Stimulated activated CD8-positive, alpha-beta memory T cell treated with anti-CD3 and anti-CD28 coated beads, Interleukin-2, amount 100 ng/mL, for 1 hour (primary cell): ENCODE measurements at places on chromosomes 1 and 21.

GRCh38 chr1:236354330-236355147 lies 39.5 kb upstream of the EDARADD start:
- no peak for DNase-seq

- no peak for DNase-seq
Observed at GRCh38 chr1:153552335-153552734, 3.3 kb upstream of the S100A3 start.

DNA sequence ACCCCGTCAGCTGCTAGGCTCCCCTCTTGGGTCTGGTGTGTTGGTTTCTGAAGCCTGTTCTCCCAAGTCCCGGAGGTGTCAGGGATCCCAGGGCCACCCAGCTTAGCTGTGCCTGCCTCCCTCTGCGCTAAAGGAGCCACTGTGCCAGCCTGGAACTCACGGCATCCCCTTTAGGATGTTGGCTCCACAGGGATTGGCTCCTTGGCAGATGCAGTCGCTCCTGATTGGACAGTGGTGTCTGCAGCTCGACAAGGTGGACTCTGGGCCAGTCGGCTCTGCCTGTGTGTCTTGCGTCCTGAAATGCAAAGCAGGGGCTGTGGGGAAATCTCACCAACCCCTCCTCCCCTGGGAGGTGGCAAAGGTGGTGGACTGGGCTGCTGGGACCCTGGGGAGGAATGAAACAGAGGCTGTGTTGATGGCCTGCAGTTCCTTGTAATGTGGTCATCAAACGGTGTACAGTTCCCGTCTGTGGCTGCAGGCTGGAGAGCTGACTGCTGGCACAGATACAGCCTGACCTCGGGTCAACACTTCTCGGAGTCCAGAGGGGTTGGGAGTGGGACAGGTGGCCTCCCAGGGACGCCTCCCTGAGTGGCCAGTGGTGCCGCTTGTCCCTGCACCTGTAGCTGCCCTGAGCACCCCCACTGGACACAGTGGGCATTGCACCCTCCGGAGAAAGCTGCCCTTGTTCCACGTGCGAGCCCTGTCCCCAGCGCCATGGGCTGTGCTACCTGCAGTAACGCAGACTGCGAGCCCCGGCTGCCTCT lies 11.5 kb upstream of the KCNAB2 start:
- DNase-seq: no peak

- no peak for DNase-seq
Observed at GRCh38 chr1:205442051-205442725, 13.7 kb downstream of the BLACAT1 start.

GRCh38 chr1:36123356-36123755 lies 1.7 kb downstream of the COL8A2 start:
- no peak for DNase-seq

DNA sequence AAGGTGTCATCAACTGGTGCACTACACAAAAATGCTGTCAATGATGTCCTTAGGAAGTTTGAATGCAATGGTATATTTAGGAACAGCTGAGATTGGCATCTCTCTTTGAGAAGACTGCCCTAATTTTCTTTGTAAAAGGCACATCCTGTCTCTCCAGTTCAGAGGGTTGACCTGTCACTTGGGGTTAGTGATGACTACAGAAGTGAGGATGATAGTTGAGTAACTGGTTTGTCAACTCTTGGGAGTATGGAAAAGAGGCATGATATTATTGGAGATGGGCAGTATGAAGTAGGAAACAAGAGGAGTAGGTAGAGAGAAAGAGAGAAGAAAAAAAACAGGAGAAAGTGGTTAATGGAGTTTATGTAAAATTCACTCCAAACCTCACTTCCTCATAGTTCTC lies 40.4 kb upstream of the PIGC start:
- DNase-seq: no peak

- DNase-seq: no peak
Observed at GRCh38 chr1:96996001-96996400, 274.4 kb downstream of the PTBP2 start.

DNA sequence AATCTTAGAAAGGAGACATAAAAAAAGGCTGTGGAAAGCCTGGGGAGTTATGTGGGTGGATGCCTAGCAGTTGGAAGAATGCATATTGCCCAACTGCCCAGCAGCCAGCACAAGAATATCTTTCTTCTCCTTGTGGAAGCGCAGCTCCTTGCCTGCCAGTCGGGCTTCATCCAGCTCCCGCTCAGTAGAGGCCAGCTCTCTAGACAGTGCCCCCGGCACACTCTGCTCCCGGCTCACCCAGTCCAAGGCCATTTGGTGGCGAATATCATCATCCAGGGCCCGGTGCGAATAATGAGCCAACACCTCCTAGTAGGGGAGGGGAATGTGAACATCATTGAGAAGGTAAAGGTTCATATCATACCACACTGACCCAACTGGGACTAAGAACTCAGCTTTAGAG lies 9.0 kb upstream of the RBM8A start:
- no peak for DNase-seq

DNA sequence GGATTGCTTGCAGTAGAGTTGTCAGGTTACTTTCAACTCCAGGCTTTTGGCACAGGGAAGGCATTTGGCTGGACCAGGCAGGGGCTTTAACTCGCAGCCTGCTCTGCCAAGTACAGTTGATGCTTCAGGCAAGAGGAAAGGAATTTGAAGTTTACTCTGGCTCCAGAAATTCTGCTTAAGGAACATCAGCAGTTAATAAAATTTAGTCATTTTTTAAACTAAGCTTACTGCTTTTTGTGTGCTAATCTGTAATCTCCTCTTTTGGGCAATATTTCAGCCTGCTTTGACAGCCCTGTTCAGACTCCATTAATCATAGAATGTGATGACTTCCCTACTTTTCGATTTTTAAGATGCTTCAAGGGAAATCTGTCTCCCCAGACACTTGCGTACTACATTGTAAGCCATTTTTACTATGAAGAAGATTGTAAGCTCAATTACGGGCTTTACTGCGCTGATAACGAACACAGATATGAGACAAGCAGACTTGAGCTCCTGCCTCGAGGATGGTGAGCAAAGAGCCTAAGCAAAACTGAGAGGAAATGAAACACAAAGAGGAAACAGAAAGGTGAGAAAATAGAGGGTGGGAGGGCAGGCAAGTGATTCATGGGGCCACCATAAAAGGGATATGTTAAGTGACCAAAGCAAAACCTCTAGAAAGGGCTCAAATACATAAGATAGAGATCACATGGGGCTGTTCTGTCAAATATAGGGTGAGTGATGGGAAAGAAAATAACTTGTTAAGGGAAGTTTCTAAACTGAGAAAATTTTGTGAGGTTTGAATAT lies 76.6 kb upstream of the VAV3 start:
- no peak for DNase-seq

DNA sequence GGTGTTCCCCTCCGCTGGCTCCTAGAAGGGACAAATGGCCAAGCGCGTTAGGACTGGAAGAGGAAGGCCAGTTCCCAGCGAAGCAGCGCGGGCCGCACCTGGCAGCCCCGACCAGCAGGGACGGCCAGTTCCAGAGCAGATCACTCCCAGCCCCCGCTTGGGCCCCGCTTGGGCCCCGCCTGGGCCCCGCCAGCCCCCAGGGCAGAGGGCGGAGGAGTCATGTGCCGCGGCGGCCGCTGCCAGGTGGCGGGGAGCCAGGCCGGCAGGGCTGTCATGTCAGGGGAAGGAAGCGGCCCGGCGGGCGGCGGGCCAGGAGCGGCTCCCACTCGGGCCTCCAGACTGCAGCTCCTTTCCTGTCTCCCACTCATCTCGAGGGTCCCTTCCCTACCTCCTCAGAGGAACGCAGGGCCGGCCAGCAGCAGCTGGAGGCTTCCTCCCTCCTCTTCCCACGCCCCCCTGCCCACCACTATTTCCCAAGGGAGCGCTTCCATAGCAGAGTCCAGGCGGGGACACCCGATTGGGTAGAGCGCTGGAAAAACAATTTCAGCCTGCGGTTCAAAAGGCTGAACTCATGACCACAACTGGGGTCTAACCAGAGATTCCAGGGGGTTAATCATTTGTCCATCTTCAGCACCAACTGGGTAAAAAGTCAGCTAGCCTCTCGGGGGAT lies 16.5 kb downstream of the ZNF697 start:
- DNase-seq: no peak

DNA sequence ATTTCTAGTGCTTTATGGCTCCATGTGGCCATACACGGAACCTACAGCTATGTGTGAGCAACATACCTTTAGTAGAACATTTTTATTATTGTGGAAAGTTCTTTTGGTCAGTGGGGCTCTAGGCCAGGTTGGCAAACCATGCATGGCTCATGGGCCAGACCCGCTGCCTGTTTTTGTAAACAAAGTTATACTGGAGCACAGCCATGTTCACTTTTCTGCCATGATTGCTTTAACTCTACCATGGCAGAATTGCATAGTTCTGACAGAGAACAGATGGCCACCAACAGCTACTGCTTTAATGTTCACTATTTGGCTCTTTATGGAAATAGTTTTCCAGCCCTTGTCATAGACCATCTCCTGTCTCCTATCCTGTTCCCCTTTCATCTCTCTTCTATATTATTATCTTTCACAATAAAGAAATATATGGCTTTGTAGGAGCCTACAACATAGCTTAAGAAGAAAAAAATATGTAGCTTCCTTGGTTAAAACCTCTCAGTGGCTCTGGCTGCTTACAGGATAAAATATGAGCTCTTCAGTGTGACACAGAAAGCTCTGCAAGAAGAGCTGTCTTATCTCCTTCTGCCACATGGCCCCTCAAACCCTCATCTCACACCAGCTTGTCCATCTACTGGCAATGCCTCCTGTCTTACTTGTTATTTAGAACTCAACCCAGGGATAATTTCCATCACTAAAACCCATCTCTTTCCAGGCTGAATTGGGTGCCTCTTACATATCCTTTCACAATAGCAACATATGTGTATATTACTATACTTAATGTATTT lies 54.6 kb upstream of the RWDD3 start:
- no peak for DNase-seq

DNA sequence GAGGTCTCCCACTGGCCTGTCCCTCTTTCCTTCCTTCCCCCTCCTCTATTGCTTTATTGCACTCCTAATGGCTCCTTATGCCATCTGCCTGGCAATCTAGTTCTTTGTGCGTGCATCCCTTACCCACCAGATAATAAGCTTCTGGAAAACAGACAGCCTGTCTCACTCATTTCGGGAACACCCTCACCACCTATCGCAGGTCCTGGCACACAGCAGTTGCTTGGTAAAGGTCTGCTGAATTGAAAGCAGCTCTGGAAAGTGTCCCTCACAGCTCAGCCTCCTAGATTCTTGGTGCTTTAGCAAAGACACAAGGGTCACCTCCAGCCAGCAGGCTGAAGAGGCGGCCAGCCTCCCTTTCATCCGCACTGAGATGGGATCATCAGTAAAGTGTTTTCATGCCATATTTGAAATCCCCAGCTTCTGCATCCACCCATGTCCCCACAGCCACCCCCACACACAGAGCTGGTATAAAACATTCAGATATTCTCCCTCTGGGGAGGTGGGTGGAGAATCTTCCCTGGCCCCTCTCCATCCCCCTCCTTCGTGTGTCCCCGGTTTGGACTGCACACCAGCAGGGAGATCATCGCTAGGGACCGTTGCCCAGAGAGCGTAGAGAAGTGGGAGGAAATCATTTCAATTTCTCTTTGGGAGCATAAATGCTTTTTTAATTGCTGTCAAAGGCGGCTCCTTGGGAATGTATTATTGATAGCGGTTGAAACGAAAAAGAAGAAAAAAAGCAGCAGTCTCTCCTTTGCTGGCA lies 29.1 kb upstream of the ATP2B4 start:
- DNase-seq: no peak

- no peak for DNase-seq
Observed at GRCh38 chr1:41560931-41561330, 76.4 kb upstream of the EDN2 start.

- no peak for DNase-seq
Observed at GRCh38 chr1:119331915-119332314, 36.7 kb upstream of the HAO2 start.

DNA sequence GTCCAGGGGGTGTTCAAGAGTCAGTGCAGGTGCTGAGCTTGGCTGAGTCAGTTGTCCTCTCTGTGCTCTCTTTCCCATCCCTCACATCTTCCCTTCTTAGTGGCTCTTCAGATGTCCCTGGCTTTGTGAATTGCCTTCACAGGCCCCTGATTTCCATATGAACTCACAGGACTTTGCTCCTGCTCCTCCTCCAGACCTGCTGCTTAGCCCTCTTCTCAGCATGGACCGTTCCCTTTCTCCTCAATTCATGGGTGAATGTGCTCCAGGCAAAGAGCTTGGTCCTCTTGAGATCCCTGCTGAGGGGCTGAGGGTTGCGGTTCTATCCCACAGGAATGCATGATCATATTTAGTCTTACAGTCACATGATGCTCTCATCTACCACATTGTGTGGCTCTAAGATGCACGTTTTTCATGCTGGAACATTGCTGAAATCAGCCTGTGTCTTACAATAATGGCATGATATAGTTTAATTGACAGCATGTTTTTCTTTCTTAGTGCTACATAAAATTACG lies 30.5 kb downstream of the CACNA1E start:
- DNase-seq: no peak

DNA sequence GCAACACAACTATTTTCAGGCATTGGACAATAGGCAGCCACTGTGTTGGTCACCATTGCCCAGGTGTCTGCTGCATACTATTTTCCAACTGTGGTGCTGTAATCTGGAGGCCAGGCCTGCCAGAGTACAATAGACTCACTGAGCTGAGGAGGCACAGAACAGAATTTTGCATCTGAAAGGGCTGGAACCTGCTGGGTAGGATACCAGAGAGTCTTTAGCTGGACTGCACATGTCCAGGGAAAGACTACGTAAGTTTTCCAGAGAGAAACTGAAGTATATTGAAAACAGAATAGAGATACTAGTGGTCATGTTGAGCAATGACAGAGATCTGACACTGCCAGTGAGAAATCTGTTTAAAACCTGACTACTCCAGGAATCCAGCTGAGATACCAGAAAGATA lies 200.8 kb downstream of the RASAL2 start:
- no peak for DNase-seq

- DNase-seq: no peak
Observed at GRCh38 chr1:31981456-31981839, 32.2 kb upstream of the KHDRBS1 start.

- DNase-seq: no peak
Observed at GRCh38 chr1:28900562-28900961, 13.8 kb upstream of the EPB41 start.

- no peak for DNase-seq
Observed at GRCh38 chr1:162161916-162162550, 92.5 kb downstream of the NOS1AP start.

- no peak for DNase-seq
Observed at GRCh38 chr1:21621761-21622436, 47.3 kb downstream of the RAP1GAP start.

GRCh38 chr1:13749543-13750341 lies 49.8 kb downstream of the PRDM2 start:
- no peak for DNase-seq

- DNase-seq: no peak
Observed at GRCh38 chr1:201369209-201369608, 8.3 kb downstream of the TNNT2 start.

GRCh38 chr1:26449868-26450267 lies 17.7 kb downstream of the DHDDS start:
- DNase-seq: no peak

DNA sequence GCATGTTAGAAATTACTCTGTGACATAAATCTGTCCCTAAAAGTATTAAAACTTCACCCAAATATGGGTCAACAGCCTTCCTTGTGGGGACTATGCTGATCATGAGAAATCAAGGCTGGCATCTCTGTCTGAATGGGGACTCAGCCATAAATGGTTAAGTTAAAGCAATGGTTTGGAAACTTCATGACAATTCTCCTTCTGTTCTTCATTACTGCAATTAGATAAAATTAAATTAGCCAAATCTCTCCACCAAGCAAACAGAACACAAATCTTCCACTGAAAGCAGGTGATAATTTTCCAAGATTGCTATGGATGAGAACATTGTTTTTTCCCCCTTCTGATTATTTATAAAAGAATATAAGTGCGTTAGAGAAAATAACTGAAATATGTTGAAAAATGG lies 346.1 kb downstream of the KCNH1 start:
- no peak for DNase-seq
